ENCODE measurements at places on chromosomes 7 and 10.

- no peak for DNase-seq
Observed at GRCh38 chr10:17544465-17544864, 72.7 kb downstream of the HACD1 start.

DNA sequence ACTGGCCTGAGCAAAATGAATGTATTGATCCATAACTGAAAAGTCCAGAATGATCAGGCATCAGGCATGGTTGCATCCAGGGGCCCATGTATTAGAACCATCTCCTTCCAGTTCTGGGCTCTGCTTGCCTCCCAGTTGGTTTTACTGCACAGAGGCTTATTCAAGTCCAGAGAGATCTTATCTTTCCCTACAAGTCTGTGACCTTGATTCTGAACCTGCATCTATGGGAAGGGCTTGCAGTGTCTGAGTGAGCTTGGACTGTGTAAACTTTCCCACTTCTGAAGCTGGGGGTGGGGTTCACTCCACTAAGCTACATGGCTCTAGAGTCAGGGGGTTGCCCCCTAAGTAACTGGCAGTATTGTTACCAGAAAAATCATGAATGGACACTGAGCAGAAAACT is 136.2 kb downstream of the TCF7L2 start:
- no peak for DNase-seq

DNA sequence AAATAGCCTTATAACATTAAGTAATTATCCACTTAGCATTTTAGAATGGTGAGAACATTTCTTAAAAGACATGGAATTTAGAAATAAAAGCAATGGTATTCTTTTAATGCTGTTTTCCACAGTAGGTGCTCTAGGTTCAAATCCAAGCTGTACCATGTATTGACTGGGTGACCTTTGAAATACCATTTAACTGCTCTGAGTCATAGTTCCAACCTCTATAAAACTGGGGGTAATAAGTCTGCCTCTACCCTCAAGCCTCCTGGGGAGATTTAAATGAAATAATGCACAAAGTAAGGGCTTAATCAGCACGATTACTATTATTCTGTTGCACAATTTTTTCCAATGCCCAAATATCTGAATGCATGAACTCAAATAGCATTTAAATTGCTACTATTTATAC is 236.4 kb upstream of the CCDC6 start:
- DNase-seq: no peak

DNA sequence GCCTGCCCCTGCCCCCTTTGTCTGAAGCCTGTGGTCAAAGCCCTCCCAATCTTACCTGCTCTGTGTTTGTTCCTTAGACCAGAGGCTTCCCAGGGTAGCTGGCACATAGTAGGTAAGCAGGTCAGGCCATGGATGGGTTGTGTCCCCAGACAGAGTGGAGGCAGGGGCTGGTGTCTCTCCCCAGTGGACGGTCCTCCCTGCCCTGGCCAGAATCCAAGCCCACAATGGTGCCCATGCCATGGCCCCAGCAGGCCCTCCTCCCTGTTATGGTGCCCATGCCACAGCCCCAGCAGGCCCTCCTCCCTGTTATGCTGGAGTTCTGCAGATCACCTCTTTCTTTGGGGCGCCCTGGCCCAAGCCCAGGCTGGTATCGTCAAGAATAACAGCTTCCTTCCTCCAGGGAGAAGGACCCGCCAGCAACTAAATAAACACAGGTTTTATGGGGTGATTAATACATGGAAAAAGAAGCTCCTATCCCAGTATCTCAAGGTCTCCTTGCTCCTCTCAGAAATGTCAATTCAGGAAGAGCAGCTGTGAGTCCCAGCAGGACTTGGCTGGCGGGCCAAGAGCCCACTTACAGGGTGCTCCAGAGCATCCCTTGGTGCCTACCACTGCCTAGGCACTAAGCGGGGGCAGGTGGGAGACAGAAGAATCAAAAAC is 82.0 kb downstream of the NEURL1 start:
- DNase-seq: no peak

- no peak for DNase-seq
Observed at GRCh38 chr7:8151161-8151725, 110.7 kb downstream of the ICA1 start.

- DNase-seq: no peak
Observed at GRCh38 chr10:110411047-110411410, 86.7 kb upstream of the DUSP5 start.

GRCh38 chr10:133162910-133163856 is 3.2 kb downstream of the KNDC1 start:
- DNase-seq: no peak

- no peak for DNase-seq
Observed at GRCh38 chr7:118496138-118496644, 271.7 kb downstream of the ANKRD7 start.

- DNase-seq: no peak
Observed at GRCh38 chr10:3427347-3427746, 254.8 kb upstream of the PITRM1 start.

GRCh38 chr10:58179238-58179637 is 88.5 kb downstream of the IPMK start:
- no peak for DNase-seq

DNA sequence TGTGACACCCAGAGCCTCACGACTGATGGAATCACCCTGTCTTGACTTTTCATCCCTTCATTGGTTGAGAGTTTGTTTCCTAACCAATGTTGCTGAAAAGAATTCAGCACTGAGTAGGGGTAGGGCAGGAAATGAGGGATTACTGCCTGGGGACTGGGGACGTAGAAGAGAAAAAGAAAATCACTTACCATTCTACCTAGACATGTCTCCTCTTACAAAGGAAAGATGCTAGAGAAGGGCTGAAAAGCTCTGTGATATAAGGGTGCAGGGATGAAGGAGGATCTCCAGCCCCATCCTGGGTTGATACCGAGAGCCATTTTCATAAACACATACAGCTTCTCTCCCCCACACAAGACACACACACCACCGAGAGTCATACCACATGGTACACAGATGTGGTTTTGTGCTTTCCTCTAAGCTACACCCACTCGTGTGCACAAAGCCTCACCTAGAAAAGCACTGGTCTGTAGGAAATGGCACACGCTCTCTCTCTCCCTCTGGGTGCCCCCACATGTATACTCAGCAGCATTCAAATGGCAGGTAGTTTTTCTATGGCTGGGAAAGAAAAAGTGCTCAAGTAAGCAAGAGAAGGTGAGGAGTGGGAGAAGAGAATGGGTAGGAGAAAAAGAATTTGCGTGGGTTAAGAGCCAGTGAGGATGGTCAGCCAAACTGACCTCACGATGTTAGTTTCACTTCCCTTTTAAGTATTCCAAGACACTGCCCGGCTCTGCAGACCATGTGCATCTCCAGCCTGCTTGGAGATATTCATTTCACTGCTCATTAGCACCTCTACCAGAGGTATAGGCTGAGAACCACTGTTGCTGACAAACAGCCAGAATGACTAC is 85.8 kb downstream of the CALD1 start:
- no peak for DNase-seq

DNA sequence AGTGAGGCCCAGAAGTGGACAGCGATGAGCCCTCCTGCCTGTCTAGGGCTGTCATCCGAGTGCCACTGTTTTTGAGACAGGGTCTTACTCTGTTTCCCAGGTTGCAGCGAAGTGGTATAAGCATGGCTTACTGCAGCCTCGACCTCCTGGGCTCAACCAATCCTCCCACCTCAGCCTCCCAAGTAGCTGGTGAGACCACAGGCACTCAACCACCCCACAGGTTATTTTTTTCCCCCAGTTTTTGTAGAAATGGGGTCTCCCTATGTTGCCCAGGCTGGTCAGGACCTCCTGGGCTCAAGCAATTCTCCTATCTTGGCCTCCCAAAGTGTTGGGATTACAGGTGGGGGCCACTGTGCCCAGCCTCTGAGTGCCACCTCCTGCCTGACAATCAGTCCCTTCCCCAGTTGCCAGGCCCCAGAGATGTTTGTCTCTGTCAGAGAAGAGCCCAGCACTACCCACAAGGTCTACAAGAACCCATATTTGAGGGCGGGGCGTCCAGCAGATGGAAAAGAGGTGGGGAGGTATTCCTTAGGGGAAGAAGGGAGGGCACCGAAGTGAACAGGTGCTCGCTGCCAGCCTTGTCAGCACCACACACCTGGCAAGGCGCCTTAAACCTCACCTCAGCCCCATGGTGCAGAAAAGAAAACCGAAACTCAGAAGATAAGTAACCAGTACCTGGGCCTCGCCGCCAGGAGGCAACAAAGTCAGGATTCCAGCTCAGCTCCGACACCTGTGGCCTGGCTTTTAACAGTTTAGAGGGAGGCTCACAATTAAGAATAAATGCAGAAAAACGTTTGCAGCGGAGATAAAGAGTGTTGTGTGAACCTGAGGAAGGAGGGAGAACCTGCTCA is 77.4 kb upstream of the ANLN start:
- DNase-seq: no peak

DNA sequence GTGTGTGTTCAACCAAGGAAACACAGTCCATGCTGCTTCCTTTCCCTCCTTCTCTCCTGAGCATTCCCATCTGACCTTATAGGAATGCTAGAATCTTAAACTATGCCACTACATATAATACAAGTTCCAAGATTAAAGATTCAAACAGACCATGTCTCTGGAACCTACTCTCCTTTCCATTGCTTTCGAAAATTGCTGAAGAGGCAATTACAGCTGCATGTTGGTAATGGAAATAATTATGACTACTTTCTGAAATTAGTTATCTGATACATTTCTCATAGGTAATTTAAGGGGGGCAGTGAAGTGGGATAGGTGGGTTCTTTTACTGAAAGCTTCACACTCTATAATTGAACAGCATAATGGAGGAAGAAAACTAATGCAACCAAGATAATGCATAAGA is 285.9 kb upstream of the YAE1 start:
- DNase-seq: no peak

- no peak for DNase-seq
Observed at GRCh38 chr10:29615195-29615594, 19.6 kb downstream of the SVIL start.

- DNase-seq: no peak
Observed at GRCh38 chr10:69955897-69956740, 96.5 kb upstream of the MACROH2A2 start.

DNA sequence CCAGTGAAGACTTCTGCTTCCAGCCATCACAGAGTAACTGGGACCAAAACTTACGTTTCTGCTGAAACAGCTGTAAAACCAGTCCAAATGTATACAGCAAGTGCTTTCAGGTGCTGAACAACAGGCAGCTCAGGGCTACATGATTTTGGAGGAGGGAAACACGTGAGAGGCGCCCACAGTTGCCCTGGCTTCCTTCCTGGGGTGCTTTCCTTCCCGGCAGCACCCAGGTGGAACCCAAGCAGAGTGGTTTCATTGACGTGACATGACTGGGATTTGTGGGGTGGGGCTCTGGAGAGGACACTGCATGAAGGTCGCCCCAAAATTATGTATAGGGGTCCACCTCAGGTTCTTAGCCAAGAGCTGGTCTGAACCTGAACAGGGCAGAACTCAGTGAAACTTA is 34.2 kb downstream of the IL2RA start:
- no peak for DNase-seq

GRCh38 chr10:61970182-61971002 is 68.9 kb downstream of the ARID5B start:
- no peak for DNase-seq

GRCh38 chr7:135971366-135971725 is 5.8 kb downstream of the MTPN start:
- no peak for DNase-seq

GRCh38 chr7:24705461-24705954 is 51.8 kb downstream of the GSDME start:
- no peak for DNase-seq

DNA sequence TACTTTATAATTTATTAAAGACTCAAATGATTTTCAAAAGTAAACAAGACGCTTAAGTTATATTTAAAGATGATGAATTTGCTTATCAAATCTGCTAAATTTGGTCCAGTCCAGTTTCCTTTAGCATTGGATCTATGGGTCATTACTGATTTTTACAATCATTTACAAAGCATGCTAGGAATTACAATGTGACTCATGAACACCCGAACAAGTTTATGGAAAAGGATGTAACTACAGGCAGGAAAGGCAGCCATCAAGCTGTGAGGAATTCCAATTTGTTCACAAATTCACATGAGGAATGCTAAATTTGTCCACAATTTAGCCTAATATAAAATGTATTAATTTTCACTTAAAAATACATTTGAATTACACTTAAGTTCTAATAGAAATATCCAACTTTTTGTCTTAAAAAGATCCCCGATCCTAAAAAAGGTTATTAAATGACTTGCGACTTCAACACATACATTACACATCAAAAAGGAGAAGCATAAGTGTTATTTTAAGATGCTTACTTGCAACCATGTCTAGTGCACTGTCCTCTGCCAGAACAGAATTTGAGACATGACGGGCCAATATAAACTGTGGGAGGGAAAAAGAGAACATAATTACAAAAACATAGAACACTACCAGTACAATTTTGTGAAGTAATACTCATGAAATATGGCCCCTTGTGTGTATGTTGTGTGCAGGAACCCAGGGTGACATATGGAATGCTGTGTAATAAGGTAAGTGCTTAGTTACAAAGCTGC is 194.2 kb upstream of the SLC26A5 start:
- DNase-seq: no peak

GRCh38 chr7:140990193-140990962 is 24.4 kb downstream of the MRPS33 start:
- DNase-seq: no peak

- DNase-seq: no peak
Observed at GRCh38 chr10:51422311-51423120, 276.9 kb downstream of the CSTF2T start.

DNA sequence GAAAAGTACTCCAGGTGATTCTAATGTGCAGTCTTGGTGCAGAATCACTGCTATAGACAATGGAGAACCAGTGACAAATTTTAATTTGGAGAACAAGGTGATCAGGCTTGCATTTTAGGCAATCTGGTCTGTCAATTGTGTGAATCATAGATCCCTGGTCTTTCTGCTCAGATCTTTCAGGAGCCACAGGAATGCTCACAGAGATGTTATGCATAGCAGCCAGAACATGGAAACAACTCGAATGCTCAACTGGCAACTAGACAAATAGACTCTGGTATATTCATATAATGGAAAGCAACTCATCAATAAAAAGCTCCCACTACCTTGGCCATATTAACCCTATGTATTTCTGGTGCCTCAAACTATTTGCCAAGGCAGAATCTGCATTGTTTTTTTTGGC is 209.1 kb downstream of the PHF14 start:
- no peak for DNase-seq

GRCh38 chr7:3029138-3029537 is 14.5 kb downstream of the CARD11 start:
- no peak for DNase-seq

DNA sequence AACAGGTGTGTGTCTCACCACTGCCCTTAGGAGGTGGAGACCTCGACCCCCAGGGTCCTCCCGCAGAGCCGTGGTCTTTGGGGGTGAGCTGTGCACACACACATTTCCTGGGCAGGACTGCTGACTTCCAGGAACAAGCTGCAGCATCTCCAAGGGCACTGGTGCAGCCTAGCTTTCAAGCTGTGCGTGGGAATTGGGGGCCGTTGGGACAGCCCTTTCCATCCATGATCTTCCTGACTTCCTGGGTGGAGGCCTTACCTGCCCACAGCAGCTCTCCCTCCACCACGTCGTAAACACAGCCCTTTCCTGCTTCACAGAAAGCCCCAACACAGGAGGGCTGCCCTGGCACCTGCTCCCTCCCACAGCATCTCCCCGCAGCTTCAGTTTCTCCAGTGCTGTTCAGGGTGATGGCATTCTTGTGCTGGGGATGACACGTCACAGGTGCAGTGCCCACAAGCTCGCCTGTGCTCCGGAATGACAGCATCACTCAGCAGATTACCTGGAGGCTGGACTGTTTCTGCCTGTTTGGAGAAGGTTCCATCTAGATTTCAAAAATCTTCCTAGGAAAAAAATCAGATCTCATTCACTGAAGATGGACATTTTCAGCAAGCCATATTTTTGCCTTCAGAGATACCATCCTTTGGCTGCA is 208.0 kb upstream of the PPP2R2D start:
- DNase-seq: no peak

- DNase-seq: no peak
Observed at GRCh38 chr10:17787087-17787961, 21.8 kb upstream of the MRC1 start.
